ENCODE measurements at places on chromosomes 4 and X. TPM values are rescaled to one million over a fixed set of nuclear protein-coding genes. Genes with fewer than 3 reads are reported as not detected.

RIPPLY1 gene
- total RNA-seq: not detected

PABPC5 gene
- 2.5 TPM for total RNA-seq

SLC7A11 gene
- 10.3 TPM for total RNA-seq

NAA11 gene
- total RNA-seq: not detected

SMR3B gene
- not detected for total RNA-seq

RHOH gene
- total RNA-seq: not detected

PRR27 gene
- not detected for total RNA-seq

CYTL1 gene
- 0.37 TPM for total RNA-seq

RNF113A gene
- 11.8 TPM for total RNA-seq

ARX gene
- total RNA-seq: not detected

FAAH2 gene
- not detected for total RNA-seq

PAGE2B gene
- total RNA-seq: not detected

HTRA3 gene
- 2.3 TPM for total RNA-seq
